ENCODE measurements at places on chromosomes 2 and 18. TPM values are rescaled to one million over a fixed set of nuclear protein-coding genes. Genes with fewer than 3 reads are reported as not detected.

Gene CCDC142
- 6.4 TPM for polyA plus RNA-seq

Gene ZBTB7C
- polyA plus RNA-seq: not detected

Gene FBXO15
- 0.54 TPM for polyA plus RNA-seq

Gene DES
- polyA plus RNA-seq: 0.75 TPM

Gene MEP1B
- not detected for polyA plus RNA-seq

Gene APCDD1
- 0.30 TPM for polyA plus RNA-seq

Measured in GM23248 (cell line).